ENCODE measurements at places on chromosomes 13 and 19.

- DNase-seq: no peak
These were observed 523.7 kb upstream of the HTR2A start for GRCh38 chr13:47420568-47420967.

GRCh38 chr13:32639502-32640105 lies 53.4 kb downstream of the PDS5B start:
- DNase-seq: peak; percentile 54

DNA sequence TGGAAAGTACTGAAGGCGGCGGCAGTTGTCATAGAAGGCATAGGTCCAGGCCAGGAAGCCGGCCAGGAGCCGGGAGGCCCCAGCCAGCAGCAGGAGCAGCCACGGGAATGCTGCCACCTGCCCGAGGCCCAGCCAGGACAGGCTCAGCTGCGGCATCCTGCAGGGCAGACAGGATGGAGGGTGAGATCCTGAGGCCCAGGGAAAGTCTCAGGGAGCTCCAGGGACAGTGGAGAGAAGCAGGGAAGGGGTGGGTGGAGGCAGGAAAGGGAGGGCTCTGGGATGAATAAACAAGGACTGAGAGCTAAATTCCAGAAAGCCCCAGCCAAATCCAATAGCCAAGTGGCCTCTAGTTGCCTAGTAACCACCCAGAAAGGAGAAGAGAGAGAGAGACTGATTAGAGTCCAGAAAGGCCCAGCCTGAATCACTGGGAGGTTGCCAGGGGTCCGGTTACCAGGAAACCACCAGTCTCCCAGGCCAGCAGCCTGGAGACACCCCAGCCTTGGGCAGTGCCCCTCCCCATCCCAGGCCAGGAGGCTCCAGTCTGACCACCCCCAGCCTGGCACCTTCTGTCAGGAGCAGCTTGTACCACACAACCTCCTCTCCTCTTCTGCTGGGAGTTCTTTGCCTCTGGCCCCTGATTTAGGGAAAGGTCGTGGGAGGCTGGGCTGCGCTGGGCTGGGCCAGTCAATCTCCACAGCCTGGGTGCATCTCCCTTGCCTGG lies 7.5 kb upstream of the OR10H5 start:
- DNase-seq: peak; percentile 83

- DNase-seq: no peak
These were observed 34.0 kb downstream of the PIN1 start for GRCh38 chr19:9868983-9869617.

GRCh38 chr13:110107568-110108347 lies 199.2 kb downstream of the COL4A1 start:
- no peak for DNase-seq

GRCh38 chr19:14418856-14419105 lies 360 bp downstream of the DDX39A start:
- peak; percentile 86 for DNase-seq

- no peak for DNase-seq
These were observed 572 bp downstream of the UGGT2 start for GRCh38 chr13:96052656-96053002.

- DNase-seq: peak; percentile 28
These were observed 2.5 kb downstream of the PCDH8 start for GRCh38 chr13:52845766-52846566.

DNA sequence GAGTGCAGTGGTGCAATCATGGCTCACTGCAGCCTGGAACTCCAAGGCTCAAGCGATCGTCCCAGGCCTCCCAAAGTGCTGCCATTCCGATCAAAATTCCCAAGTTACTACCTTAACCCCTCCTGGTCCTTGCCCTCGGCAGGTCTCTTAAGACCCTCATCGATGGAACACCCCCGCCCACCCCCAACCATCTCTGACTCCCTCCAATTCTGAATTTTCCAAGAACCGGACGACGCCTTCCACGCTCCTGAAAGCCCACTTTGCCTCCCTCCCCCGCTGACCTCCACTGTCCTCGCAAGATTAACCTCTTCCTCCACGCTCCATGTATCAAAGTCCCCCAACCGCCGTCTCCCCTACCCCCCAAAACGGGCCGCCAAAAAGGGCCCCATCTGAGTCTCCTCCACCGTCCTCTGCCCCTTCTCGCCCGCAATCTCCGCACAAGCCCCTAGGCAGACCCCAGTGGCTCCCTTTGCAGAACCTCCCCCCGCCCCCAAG lies 539 bp downstream of the DAPK3 start:
- no peak for DNase-seq

DNA sequence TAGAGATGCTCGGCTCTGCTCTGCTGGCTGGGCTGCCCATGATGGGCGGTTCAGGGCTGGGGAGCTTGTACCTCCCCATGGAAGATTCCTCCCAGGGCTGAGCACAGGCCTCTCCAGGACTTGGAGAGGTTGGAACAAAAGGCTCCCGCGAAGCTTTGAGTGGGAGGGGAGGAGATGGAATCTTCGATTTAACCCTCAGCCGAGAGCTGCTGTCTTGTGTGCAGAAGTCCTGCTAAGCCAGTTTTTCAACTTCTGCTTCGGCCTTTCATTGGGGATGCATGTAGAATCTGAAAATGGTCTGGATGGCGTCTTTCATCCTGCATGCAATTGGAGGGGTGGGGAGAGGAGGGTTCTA lies 163.3 kb downstream of the KDM4B start:
- DNase-seq: no peak

- DNase-seq: no peak
These were observed 1.6 kb upstream of the GAS6 start for GRCh38 chr13:113865427-113865826.

- DNase-seq: no peak
These were observed 33.0 kb downstream of the MBD3L2B start for GRCh38 chr19:6988257-6988656.

DNA sequence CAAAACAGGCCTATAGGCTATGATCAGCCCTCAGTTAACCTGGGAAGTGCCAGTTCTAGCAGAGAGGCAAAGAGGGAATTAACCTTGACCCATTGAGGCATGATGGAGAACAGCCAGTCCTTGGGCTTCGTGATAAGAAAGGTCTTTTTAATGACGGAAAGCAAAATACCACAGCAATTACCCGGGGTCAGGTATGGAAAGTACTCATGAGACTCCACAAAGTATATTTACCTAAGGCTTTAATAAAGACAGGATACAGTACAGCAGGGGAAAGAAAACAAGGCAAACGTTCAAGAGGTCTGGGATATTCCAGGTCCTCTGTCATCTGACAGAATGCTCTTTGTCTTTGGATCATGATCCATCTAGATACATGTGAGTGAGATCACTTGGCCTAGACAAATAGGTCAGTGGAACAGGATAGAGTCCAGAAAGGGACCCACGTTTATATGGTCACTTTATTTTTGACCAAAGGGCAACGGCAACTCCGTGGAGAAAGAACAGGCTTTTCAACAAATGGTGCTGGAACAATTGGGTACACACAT lies 52.2 kb downstream of the WDFY2 start:
- DNase-seq: no peak

- DNase-seq: no peak
These were observed 9.2 kb upstream of the CLIP3 start for GRCh38 chr19:36041831-36042230.

GRCh38 chr13:19618977-19619376 lies 14.5 kb upstream of the MPHOSPH8 start:
- no peak for DNase-seq

- no peak for DNase-seq
These were observed 8.1 kb downstream of the ZNF460 start for GRCh38 chr19:57288373-57288772.

DNA sequence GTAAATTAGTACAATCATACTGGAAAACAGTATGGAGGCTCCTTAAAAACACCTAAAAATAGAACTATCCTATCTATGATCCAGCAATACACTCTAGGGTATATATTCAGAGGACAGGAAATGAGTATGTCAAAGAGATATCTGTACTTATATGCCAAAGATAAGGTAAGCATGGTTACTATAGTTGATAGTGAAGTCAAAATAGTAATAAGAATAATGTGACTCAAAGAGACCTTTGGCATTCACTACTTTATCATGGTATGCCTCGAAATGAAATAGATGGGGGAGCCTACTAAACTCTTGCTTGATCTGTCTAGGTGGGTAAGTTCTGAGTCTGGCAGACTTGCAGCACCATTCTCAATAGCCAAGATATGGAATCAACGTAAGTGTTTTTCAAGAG lies 30.3 kb downstream of the FXYD5 start:
- DNase-seq: no peak

GRCh38 chr19:55068950-55069864 lies 6.3 kb upstream of the RDH13 start:
- peak; percentile 54 for DNase-seq

- DNase-seq: no peak
These were observed 398.8 kb downstream of the DLEU7 start for GRCh38 chr13:50444726-50445125.

GRCh38 chr19:45118106-45118505 lies 25.1 kb downstream of the PPP1R37 start:
- no peak for DNase-seq

DNA sequence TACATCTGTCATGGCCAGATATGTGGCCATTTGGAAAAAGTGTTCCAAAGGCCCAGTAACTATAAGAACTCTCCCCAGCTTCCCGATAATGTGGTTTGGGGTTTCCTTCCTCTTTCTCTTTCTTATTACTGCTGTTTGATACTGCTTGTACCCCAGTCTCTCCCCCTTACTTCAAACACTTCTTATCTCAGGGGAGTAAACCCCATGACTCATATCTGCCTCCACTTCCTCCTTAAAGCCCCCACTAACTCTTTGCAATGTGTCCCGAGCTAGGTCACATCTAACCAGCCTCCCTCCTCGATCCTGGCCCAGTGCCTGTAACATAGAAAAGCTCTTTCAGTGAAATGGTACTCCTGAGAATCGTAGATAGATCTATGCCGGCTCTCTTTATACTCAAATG lies 82.4 kb upstream of the STARD13 start:
- DNase-seq: no peak

All from left cardiac atrium (tissue), 4 donors.